Motor neuron (in vitro differentiated cells): ENCODE measurements at places on chromosomes 3 and 15. TPM values are rescaled to one million over a fixed set of nuclear protein-coding genes. Genes with fewer than 3 reads are reported as not detected.

DNA sequence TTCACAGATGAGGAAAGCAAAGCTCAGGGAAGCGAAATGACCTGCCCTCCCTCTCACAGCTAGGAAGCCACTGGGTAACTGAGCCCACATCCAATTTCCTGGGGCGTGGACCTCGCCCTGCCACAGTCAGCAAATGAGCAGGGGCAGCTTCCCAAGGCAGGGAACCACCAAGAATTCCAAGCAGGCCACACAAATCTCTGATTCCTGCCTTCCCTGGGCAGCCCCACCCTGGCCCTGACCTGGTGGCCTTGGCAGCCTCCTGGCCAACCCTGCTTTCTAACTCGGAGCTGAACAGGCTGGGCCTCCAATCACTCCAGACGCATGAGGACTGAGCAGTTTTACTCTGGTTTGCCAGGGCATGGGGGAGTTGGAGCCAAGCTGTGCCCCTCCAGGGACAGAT lies 203.7 kb upstream of the TLE3 start:
- ATAC-seq = no peak

DNA sequence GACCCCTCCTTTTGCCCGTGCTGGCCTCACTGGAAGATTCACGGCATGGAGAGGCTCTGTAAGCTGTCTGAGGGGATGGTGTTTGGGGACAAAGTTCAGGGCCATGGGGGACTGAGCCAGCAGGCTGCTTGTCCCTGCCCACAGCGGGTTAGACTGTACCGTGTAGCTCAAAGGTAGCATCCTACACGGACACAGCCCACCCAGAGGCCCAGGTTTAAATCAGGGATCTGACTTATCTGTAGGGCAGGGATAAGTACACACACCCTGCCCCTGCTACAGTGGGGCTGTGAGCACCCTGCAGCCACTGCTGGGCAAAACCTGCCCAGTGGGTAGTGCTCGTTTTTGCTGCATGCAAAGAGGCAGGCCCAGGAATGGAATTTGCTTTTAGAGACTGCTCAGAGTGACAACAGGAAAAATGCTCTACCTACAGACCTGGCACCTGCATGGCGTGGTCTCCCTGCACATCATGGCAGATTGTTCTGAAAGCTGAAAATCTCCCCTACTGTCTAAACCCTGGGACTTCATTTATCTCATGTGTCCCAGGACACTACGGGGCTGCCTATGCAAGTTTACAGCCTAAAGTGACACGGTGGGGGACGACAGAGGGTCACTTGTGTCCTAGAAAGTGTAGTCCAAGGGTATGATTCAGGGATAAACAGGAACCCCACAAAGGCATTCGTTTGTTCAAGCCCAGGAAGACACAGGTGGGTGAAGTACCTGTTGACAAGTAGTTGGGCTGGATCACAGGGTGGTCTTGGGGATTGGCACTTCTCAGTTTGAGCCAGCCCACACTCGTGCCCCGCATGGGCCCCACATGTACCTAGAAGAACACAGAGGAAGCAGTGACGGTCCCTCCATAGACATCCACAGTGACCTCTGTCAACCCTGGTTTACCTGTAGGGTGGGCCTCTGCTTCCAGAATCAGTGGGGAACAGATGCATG lies 27.7 kb downstream of the CHDH start:
- ATAC-seq = no peak

- ATAC-seq = no peak
Observed at GRCh38 chr3:24845524-24846155, 351.0 kb upstream of the THRB start.

Gene MINDY2
- 23.9 and 24.1 TPM in 2 replicates for total RNA-seq

Gene STARD9
- 1.6 and 1.8 TPM in 2 replicates for total RNA-seq
